Brain (organoid and tissue), 16 donors: ENCODE measurements at places on chromosomes 13 and 19. TPM values are rescaled to one million over a fixed set of nuclear protein-coding genes. Genes with fewer than 3 reads are reported as not detected.

The NPAS1 gene
- polyA plus RNA-seq: 6.0 TPM

GRCh38 chr13:98208606-98209005 is 31.5 kb upstream of the RNF113B start:
- no peak for DNase-seq

The CEACAM4 gene
- not detected for polyA plus RNA-seq

The TMEM145 gene
- 17.6 TPM for polyA plus RNA-seq

GRCh38 chr19:46124638-46125115 is at the start of gene IGFL3:
TSS of gene IGFL3 (minus strand) at chr19:46124688. CDS start at chr19:46124649, 39 bp downstream.
- no peak for DNase-seq
